ENCODE measurements at places on chromosomes 1 and 21.

DNA sequence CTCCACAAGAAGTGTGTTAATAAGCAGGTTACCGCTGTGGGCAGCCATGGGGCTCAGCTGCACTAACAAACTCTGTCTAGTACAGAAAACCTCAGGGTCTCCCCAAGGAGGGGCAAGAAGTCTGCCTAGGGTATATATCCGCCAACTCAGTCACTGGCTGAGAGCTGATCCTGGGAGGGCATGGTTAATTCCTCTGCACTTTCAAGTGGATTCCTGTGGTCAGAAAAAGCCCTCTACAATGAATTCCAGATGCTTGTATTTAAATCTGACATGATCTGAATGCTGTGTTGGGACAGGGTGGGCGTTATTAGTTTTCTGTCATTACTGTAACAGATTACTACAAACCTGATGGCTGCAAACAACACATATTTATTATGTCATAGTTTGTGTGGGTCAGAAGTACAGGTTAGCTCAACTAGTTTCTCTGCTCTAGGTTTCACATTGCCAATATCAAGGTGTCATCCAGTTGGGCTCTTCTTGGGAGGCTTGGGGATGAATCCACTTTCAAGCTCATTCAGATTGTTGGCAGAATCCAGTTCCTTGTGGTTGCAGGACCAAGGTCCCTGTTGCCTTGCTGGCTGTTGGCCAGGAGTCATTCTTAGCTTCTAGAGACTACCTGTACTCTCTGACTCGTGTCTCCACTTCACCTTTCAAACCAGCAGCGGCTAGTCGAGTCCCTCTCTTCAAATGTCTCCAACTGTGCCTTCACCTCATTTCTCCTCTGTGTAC, 8.0 kb upstream of the SELE start:
- peak; percentile 2 for DNase-seq

GRCh38 chr1:228065543-228066347, 16.8 kb upstream of the ARF1 start:
- no peak for DNase-seq

GRCh38 chr1:202037706-202038296, 27.4 kb downstream of the ELF3 start:
- DNase-seq: peak; percentile 83

GRCh38 chr21:38985568-38986378, 180.0 kb downstream of the ETS2 start:
- peak; percentile 78 for DNase-seq

- peak; percentile 33 for DNase-seq
Measured at GRCh38 chr1:31577515-31578192, 1.3 kb downstream of the TINAGL1 start.

- DNase-seq: no peak
Measured at GRCh38 chr1:57831624-57832023, 407.8 kb upstream of the DAB1 start.

GRCh38 chr1:162422662-162423375, 10.9 kb upstream of the SH2D1B start:
- no peak for DNase-seq

GRCh38 chr1:47840393-47841190, 156.6 kb downstream of the TRABD2B start:
- DNase-seq: no peak

GRCh38 chr1:41811051-41811795, 107.5 kb downstream of the HIVEP3 start:
- no peak for DNase-seq

DNA sequence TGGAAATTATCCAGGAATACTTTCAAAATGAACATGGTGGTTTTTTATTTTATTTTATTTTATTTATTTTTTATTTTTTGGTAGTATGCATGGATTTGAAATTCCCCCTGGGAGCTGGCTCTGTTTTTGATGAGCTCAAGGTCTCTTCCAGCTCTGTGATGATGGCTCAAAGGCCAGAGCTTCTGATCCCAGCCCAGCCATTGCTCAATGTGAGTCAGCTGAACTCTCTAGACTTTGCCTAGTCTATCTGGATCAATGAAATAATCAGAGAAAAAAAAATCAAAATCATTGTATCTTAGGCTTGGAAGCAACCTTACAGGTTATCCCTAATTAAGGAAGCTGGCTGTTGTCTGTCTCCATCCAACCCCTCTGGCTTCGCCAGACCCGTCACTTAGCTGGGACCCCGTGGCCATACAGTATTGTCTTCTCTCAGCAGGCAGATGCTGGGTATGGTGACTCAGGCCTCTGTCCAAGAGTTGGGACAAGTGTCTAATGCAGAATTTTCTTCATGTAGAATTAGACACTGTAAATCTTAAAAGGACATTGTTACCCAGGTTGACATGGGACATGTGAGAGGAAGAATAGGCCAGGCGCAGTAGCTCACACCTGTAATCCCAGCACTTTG, 90.2 kb upstream of the LPGAT1 start:
- no peak for DNase-seq

- DNase-seq: peak; percentile 65
Measured at GRCh38 chr1:9296850-9297249, 4.2 kb downstream of the SPSB1 start.

DNA sequence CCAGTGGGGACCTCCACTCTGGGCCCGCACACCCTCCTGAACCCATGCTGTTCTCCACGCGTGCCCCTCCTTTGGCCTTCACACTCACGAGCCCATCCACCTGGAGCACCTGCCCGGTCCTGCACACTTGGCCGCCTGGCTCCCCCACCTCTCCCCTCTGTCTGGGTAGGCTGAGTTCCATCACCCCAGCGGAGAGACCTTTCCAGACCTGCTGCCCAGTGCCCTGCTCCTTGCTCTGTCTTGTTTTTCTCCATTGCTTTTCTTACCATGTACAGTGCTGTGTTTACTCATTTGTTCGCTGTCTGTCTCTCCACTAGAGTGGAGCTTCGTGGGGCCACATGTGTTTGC, 351.0 kb upstream of the VAMP3 start:
- DNase-seq: no peak
